ENCODE measurements at places on chromosomes 7 and 10.

- DNase-seq = no peak
Measured at GRCh38 chr10:33365871-33366411, 31.5 kb upstream of the NRP1 start.

DNA sequence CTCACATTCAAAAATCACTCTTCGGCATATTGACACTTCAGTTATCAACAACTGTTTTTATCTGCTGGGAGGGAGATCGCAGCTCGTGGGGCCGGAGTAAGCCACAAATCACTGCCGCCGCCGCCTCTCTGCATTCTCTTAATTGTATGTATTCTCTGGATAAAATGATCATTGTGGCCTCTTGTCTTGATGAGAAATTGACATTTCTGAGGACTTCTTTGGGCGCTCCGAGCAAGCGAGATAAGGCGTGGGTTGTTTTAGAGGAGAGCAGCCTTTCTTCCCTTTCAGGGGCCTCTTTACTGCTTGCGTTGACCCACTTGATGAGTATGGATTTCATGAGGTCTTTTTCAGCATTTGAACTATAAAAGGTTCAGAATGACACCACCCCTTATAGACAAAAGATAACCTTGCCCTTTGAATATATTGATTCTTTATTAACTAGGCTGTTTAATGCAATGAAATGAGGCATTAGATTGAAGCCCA lies 130.6 kb downstream of the EBF3 start:
- no peak for DNase-seq

- no peak for DNase-seq
Measured at GRCh38 chr10:91564026-91564425, 68.8 kb downstream of the PPP1R3C start.

DNA sequence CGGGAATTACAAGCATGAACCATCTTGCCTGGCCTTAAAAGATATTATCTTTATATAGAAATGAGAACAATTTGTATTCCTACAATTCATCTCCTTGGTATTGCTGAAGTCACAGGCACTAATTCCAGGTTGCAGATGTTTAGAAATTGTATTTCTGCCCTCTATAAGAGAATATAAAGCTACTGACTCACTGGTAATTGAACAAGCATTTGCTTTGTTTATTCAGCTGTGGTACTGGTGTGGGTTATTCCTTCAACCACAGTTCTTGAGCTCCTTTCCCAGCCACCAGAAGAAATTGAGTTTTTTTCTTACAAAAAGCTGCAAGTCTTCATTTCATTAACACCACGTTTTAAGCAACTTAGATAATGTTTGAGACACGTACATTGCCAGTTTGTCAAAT lies 29.0 kb upstream of the MPP7 start:
- no peak for DNase-seq

- DNase-seq = no peak
Measured at GRCh38 chr7:38017320-38017719, 96.9 kb downstream of the EPDR1 start.

- no peak for DNase-seq
Measured at GRCh38 chr7:39392151-39392550, 174.1 kb upstream of the YAE1 start.

GRCh38 chr10:692682-693351 lies 3.3 kb upstream of the DIP2C start:
- no peak for DNase-seq

DNA sequence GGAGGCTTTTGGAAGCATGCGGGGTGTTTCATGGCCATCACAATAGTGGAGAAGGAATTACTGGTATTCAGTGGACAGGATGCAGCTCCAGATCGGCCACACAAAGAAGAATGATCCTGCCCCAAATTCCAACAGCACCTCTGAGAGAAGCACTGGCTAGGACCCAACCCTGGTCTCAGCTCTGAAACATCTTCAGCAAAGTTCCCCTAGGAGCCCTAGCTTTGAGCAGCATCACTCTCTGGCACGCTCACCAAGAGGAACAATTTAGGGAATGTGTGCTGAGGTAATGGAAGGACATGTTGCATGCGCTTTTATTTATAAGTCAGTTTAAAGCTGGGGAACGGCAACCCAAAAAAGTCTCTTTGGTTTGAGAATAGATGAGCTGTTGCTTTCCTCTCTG lies 5.5 kb upstream of the OPN1SW start:
- DNase-seq = no peak

DNA sequence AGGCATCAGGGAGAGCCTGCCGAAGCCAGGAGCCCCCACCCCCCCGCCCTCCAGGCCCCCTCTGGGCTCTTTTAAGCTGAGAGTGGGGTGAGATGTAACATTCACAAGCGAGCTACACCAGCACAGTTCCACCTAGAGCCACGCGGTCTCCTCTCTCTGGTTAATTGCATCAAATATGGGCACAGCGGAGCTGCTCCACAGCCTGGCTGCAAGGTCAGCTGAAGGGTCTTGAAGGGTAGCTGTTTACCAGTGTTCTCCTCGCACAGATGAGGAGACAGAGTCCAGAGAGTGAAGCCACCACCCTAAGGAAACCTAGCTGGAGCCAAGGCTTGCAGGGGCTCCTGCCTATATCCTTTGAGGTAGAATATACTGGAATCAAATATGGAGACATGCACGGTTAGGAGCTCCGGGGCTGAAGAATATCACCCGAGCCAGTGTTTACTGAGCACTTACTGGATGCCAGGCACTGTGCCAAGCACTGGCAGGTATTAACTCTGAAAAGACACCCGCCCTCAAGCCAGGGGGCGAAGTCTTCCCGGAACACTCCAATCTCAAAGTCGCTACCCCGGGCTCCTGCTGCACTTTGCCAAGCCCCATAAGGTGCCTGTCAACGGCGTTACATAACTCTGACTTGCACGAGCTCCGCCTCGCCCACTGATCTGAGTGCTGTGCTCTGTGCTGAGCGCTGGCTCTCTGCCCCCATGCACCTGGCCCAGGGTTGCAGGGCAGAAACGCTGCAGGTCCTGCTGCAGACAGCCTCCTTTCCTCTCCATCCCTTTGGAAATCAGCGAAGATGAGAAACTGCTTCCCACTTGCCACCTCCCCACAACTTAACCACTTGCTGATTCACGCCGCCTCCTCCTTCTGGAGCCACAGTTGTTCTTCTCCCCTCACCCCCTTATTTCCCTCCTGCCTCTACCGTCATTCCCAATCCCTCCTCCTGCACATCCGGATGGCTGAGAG lies 5.4 kb downstream of the CHST15 start:
- no peak for DNase-seq

- DNase-seq = no peak
Measured at GRCh38 chr7:101861218-101861775, 43.9 kb downstream of the CUX1 start.

GRCh38 chr7:16661924-16662323 lies 15.9 kb downstream of the BZW2 start:
- no peak for DNase-seq

GRCh38 chr10:43204943-43205671 lies 61.8 kb downstream of the RASGEF1A start:
- peak; percentile 26 for DNase-seq

DNA sequence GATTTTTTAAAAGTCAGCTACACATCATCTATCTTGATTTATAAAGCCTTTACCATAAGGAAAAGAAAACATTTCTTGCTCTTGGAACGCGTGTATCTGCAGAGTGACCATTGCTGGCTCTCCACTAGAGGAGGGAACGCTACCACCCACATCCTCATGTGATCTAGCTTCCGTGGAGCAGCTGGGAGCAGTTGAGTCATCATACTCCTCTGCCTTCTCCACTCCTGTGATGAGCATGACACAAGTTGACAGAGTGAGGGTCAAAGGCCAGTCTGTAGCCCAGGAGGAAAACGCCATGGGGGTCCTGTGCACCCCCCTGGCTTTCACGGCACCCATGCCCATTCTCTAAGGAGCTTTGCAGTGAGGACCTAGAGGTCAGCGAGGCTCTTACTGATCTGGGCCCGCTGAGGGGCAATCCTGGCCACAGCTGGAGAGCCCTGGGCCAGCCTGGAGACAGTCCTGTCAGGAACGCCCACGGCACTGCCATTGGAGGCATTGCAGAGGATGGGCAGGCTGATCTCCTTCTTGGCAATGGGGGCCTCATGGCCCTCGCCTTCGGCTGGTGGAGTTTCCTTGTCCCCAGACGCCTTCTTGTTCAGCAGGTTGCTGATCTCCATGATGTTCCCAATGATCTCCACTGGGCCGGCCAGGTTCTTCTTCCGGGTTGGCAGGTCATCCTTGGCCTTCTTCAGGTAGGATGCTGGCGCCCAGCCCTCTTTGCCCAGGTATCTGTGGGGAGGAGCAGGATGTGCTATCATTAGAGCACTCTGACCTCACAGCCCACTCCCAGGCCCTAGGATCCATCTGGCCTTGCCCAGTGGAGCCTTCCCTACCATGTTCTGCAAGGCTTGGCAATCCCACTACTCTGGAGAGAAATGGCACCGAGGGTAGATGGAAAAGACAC lies 119.2 kb downstream of the NEURL1 start:
- DNase-seq = no peak

Data from naive thymus-derived CD4-positive, alpha-beta T cell (primary cell).